ENCODE measurements at places on chromosomes 5 and 9.

GRCh38 chr9:17863213-17863883 lies 284.5 kb downstream of the SH3GL2 start:
- no peak for DNase-seq

- DNase-seq, result no peak
These were observed 25.0 kb downstream of the TNFSF8 start for GRCh38 chr9:114905170-114905940.

GRCh38 chr5:108743319-108743718 lies 4.4 kb upstream of the FER start:
- no peak for DNase-seq

- no peak for DNase-seq
These were observed 52.3 kb downstream of the NTNG2 start for GRCh38 chr9:132214027-132214622.

DNA sequence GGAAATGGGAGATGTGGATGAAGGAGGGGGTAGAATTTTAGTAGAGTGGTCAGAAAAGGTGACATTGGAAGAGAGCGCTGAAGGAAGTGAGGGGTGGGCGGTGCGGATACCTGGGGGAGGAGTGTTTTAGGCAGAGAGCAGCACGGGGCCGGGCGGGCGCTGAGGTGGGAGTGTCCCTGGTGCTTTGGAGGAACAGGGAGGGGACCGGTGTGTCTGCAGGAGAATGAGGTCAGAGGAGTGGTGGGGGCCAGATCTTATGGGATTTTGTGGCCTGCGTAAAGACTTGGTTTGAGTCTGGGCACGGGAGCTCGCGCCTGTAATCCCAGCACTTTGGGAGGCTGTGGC lies 5.8 kb upstream of the PSD2 start:
- DNase-seq, result no peak

- DNase-seq, result no peak
These were observed 35.0 kb downstream of the ARL15 start for GRCh38 chr5:54275361-54275760.

DNA sequence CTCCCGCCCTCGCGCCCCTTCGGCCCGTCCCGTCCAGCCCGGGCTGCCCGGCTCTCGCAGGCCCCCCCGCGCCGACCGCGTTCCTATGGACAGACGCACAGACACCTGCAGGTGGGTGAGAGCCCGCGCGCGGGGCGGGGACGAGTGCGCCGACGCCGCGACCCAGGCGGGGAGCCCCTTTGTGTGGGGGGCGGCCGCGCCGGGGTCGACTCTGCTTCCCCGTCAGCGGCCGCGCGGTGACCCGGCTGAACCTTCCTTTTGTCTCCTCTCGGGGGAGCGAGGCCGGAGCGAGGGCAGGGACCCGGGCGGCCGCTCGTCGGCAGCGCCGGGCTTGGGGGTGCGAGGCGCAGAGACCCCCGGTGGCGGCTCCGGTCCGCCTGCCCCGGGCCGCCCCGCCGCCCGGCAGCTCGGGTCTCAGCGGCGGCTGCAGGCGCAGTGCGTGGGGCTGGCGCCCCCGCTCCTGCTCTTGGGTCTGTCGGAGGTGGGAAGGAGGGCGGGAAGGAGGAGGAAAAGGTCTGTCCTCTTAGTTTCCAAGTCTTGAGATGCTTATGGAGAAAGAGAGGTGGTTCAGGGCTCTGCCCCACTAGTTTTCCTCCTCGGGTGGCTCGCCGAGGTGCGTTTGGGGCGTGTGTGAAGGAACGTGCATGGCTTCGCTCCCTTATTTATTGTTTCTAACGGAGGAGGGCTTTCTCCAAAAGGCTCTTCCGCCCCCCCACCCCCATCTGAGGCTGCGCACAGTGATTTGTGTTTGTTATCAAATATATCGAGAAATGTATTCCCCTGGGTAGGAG lies 576 bp downstream of the KIAA1958 start:
- DNase-seq, result peak; percentile 14

- no peak for DNase-seq
These were observed 1.2 kb upstream of the OMD start for GRCh38 chr9:92425474-92425873.

DNA sequence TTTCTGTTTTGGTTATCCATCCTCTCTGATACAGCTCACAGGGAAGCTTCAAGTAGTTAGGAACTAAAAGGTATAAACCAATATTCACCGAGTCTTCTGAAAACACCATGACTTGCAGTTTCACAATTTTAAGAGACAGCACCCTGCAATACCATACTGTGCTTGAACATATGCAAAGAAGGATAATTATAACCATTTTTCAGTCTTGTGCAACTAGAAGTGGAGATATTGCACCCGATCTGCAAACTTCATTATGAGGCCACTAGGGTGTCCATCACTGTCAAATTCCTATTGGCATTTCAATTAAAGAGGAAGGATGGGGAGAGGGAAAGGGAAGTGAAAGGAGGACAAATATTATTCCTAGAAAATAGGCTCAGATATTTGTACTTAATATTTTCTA lies 32.4 kb upstream of the CEP120 start:
- peak; percentile 39 for DNase-seq

DNA sequence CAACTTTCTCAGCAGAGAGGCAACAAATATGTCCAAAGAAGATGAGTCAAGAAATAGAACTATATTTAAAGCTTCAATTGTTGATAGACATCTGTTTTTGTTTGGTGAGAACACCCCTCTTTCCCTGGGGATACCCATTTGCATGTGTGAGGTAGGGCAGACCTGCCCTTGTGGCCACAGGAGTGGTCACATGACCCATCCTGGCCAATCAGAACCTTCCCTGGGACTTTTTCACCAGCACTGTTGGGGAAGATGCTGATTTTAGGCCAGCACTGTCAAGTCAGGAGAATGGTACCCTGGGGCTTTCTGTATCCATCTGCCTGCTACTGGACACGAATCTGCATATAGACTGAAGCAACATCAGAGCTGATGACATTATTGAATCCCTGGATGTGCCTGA lies 211.2 kb downstream of the CDK5RAP2 start:
- DNase-seq, result no peak

DNA sequence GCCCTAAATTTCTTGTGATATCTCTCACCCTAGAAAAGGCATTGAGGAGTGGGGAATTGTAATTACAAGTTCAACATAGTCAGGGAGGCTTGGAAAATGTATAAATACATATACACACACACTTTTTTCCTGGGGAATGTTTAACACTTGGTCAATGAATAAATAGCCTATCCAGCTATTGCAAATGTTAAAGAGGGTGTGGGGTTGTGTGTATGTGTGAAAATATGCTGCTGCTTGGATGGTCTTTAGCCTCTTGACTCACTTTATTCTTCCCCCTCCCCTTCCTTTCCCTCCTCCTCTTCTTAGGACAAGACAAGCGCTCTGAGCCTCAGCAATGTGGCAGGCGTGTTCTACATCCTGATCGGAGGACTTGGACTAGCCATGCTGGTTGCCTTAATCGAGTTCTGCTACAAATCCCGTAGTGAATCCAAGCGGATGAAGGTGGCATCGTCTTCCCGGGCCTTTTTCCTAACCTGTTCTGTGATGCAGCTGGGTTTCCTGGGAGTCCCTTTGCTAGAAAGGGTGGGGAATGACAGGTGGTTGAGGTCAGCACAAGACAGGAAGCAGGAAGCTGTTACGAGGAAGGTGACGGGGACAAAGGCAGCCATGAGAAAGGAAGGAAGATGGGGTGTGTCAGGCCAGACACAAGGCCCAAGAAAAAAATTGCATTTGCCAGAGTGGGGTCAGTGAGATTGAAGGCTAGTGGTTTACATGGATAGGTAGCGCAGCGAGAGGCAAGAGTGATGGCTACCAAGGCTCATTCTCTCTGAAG lies 236.5 kb downstream of the FAM114A2 start:
- DNase-seq, result no peak

- no peak for DNase-seq
These were observed 679 bp downstream of the B4GALT1 start for GRCh38 chr9:33166231-33167083.

DNA sequence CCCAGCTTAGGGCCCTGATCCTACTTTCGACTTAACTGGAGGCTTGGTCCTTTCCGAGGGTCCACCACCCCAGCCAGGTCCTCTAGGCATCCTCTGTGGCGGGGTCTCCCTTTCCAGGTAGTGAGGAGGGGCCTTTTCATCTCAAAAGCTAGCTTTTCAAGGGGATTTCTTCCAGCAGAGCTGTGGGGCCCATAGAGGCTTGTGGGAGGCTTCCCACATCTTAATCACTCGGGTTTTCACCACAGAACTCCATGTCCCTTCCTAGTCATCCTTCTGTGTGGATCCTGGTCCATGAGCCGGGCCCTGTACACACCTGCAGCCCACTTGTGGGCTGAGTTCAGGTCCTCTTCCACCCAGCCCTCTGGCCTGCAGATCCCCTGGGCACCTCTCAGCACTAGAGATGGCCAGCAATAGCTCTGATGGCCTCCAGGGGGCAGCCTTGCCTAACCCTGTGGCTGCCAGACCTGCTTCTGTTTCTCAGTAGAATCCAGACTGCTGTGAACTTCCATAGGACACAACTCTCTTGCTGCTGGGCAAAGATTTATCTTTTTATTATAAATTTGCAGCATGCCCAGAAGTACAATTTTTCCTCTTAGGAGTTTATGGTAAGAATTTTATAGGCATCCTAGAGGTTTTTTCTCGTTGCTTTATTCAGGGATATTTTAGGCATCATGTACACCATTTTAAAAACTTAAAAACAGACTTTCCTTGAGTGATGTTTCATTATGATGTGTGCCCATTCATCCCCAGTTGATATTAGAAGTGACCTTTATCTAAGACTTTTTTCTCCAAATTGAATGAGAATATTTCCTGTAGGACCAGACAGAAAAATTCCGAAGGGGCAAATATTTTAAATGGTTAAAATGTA lies 208.9 kb downstream of the TRIO start:
- DNase-seq, result peak; percentile 78

GRCh38 chr9:2288309-2288708 lies 273.2 kb downstream of the SMARCA2 start:
- no peak for DNase-seq

- DNase-seq, result no peak
These were observed 1374.8 kb upstream of the DMAC1 start for GRCh38 chr9:9174358-9174757.

DNA sequence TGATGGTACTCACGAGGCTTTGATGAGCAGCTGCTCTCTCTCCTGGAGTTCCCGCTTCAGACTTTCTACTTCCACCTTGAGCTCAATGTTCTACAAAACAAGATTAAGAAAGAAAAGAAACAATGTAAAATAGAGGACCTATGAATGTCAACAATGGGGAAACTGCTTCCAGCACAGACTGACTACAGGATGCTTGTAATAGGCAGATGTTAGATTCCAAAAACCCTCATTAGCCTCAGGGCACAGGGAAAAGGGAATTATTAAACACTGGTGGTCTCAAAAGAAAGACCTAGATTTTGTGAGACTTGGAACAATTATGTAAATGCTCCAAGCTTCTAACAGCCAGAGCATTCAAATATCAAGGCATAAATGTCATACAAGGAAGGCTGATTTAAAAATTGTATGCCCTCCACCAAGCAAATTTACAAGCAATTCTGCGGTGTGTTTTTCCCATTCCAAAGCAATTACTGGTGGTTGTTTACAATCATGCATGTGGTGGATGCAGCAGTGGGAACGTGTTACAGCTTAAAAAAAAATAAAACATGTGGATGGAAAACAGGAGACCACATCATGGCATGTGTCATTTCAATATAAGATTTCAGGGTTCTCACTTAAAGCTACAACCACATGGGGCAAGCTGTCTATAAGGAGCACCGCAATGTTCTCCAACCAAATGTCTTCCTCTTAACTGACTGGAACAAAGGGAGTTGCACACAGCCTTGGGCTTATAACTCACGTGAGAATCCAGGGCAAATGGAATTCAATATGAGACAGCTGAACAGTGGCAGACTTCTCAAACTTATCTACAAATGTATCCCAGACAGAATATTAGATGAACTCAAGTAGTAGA lies 34.0 kb downstream of the CDK5RAP2 start:
- no peak for DNase-seq

DNA sequence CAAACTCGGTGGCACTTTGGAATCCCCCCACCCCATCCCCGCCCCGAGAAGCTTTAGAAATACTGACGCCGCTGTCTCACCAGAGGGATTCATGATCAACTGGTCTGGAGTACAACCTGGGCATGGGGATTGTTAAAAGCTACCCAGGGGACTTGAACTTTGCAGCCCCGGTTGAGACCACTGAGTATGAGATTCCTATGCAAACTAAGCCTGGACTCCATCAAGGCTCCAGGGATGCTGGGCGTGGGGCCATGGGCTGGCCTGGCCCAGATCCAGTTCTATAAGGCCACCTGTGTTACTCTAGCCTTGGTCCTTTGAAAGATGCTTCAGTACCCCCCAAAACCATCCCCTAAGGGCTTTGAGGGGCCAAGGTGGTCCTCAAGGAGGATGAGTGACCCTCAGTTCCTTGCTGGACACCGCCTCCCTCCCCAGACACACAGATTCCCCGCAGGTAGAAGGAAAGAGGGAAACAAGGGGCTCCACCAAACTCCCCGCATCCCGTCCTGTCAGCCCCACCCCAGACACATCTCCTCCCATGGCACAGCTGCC lies 68.5 kb downstream of the MRPL36 start:
- DNase-seq, result no peak

- no peak for DNase-seq
These were observed 120.1 kb downstream of the XRCC4 start for GRCh38 chr5:83197326-83197967.

- DNase-seq, result no peak
These were observed 487.3 kb downstream of the CCDC171 start for GRCh38 chr9:16039988-16040761.

- DNase-seq, result no peak
These were observed 38.4 kb downstream of the EBF1 start for GRCh38 chr5:159061179-159061796.

GRCh38 chr5:156094001-156094400 lies 233.0 kb upstream of the SGCD start:
- no peak for DNase-seq

DNA sequence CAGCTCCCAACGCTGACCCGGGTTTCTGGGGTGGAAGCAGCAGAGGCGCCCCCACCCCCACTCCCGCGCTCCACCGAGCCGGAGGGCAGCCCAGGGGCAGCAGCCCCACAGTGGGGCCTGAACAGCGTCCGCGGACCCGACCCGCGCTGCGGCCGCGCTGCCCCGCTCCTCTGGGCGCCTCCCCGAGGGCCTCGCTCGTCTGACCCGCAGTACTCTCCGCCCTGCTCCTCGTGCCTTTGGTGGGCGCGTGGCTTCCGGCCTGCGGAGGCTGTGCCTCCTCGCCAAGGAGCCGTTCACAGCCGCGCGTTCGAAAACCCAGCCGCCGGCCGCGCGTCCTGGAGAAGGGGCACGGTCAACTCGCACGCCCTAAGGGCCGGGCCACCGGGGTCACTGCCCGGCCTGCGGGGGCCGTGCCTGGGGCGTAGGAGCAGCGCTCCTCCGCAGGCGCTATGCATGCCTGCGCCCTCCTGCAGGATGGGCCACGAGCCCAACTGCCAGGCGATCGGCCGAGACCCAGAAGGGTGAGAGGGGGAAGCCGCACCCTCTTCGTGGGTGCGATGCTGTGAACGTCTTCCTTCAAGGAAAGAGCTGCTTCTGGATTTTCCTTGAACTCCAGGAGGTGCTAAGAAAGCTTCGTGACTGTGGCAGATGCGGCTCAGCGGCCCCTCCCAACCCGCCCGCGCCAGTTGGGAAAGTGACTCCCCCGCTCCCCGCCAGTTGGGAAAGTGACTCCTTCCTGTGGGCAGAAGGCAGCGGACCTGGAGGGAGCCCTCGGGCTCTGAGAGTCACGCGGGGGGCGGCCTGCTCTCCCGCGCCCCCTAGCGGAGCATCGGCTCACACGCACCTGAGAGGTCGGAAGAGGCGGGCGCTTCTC lies 82.7 kb downstream of the HSD17B3 start:
- DNase-seq, result peak; percentile 58

All from inflammatory macrophage treated with lipopolysaccharide for 1 hour (primary cell).